ENCODE measurements at places on chromosomes 11 and 22.

GRCh38 chr22:29636751-29637150 lies 33.3 kb downstream of the NF2 start:
- no peak for DNase-seq

DNA sequence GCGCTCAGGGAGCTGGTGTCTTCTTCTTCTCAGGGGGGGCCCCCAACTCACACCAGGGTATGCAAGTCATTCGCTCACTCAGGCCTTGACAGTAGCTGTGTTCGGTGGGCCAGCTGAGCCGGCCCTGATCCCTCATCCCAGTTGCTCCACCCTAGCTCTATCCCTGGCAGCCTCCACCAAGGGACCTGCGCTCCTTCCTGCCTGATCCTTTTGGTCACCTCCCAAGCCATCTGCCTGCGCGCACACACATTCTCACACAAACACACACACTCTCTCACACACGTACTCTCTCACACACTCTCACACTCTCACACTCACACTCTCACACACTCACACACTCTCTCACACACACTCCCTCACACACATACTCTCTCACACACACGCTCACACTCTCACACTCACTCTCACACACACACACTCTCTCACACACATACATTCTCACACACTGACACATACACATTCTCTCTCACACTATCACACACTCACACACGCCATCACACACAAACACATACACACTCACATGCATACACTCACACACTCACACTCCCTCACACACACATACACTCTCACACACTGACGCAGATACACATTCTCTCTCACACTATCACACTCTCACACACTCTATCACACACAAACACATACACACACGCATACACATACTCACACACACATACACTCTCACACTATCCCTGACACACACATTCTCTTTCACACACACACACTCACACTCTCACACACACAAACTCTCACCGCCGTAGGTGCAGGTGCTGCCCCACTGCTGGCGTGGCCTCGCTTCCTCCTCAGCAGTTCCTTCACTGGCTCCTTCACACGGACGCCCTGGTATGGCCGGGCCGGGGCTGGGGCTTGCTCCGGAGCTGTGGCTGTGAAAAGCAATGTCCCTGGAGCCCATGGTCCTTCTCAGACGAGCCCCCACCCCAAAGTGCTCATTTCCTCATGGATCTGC lies 20.8 kb downstream of the POU2AF1 start:
- DNase-seq, result no peak

DNA sequence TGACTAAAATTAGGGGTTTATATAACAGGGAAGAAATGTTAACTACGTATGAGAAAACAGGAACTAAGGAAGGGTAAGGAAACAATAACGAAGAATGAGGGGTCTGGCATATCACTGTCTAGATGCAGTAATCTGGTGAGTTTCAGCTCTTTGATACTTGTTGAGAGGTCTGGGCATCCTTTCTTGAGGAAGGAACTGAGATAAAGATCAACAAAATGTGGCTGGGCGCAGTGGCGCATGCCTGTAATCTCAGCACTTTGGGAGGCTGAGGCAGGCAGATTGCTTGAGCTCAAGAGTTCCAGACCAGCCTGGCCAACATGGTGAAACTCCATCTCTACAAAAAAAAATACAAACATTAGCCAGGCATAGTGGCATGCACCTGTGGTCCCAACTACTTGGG lies 2.7 kb downstream of the DCDC1 start:
- no peak for DNase-seq

DNA sequence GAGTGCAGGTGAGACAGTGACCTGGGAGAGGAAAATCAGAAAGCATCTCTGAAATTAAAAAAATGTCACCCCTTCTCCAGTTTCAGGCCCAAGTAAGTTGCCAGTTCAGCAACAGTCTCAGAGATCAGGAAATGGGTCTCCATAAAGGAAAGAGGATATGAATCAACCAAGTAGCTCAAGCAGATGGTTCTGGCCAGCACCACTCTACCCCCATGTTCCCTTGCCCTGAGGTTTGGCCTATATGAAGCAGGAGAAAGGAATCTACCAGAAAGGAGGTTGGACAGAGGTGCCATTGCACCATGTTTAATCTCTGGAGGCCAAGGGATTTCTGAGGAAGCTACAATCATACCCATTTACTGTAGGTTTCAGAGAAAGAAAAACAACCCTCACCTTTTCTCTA lies 7.7 kb downstream of the FZD4 start:
- DNase-seq, result no peak

- no peak for DNase-seq
Measured at GRCh38 chr11:68038226-68038717, 553 bp upstream of the TCIRG1 start.

- DNase-seq, result no peak
Measured at GRCh38 chr11:35380603-35381002, 38.8 kb downstream of the SLC1A2 start.

DNA sequence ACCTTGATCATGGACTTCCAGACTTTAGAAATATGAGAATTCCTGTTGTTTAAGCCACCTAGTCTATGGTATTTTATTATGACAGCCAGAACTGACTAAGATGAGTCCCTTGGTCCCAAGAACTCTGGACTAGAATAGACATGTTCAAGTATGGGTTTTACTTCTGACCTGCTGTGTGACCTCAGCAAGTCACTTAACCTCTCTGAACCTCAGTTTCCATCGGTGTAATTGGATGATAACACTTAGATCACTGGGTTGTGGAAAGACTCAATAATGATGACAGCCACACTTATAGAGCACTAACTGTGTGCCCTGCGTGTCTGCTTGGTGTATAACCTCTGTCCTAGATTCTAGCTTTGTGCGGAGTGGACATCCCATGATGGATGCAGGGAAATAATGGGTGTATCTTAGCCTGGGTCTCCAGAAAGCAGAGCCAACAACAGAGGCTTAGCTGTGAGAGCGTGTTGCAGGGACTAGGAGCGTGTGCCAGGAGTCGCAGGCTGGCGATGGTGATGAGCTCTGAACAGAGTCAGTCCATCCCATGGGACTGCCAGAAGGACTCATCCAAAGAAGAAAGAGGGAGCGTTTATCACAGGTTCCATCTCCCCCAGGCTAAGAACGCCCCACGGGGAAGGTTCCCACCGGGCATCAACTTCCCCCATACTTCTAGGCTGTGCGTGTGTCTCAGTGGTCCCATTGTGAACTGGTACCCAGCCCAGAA lies 93.2 kb upstream of the TP53I11 start:
- no peak for DNase-seq

- DNase-seq, result no peak
Measured at GRCh38 chr22:26482161-26482560, 1.4 kb downstream of the HPS4 start.

DNA sequence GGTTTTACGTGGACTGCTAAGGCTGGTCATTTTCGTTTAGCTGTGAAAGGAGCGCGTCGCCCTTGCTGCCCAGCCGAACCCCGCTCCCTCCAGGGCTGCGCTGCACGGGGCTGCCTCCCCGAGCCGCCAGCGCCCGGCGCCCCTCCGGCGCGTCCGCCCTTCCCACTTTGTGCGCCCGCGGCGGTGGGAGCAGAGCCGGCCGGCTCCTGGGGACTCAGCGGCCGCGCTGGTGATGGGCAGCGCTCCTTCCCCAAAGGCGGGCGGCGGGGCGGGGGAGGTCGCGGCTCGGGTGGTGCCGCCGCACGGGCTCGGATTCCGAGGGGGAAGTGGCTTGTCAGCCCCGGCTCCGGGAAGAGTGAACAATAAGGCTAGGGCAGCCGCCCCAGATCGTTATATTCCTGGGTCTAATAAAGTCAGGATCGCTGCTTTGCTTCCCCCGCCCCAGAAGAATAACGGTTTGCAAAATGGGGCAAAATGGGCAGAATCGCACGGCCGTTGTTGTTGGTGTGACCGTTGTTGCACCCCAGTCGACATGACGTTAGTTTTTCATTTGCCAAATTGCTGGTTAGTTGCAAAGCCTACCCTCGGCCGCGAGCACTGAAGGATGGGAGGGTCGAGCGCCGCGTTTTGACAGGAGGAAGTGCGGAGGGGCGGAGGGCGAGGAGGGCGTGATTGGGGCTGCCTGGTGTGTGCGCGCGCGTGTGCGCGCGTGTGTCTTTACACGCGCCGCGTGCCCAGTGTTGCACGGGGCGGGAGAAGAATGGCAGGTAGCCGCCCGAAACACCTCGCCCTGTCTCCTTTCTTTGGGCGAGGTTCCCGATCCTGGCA lies 745 bp downstream of the NCAM1 start:
- DNase-seq, result peak; percentile 34

DNA sequence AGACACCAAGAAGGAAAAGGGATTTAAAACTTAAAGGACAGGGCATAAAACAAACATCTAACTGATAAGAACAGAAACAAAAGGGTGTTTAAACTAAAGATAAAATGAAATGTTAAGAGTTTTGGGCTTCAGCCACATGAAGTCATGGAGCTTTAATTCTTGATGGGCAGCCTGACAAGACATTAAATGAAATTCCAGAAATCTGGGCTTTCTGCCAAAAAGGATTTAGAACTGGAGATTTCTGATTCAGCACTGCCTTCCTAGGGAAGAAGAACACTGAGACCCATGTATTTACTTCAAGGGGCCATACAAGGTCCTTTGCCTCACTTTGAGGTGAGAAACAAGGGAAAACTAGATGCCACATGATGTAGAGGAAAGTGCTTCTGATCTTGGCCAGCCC lies 355.9 kb upstream of the RAG2 start:
- DNase-seq, result no peak

GRCh38 chr11:83272627-83273026 lies 13.5 kb downstream of the CCDC90B start:
- no peak for DNase-seq

- no peak for DNase-seq
Measured at GRCh38 chr11:45653277-45653676, 12.1 kb downstream of the CHST1 start.

DNA sequence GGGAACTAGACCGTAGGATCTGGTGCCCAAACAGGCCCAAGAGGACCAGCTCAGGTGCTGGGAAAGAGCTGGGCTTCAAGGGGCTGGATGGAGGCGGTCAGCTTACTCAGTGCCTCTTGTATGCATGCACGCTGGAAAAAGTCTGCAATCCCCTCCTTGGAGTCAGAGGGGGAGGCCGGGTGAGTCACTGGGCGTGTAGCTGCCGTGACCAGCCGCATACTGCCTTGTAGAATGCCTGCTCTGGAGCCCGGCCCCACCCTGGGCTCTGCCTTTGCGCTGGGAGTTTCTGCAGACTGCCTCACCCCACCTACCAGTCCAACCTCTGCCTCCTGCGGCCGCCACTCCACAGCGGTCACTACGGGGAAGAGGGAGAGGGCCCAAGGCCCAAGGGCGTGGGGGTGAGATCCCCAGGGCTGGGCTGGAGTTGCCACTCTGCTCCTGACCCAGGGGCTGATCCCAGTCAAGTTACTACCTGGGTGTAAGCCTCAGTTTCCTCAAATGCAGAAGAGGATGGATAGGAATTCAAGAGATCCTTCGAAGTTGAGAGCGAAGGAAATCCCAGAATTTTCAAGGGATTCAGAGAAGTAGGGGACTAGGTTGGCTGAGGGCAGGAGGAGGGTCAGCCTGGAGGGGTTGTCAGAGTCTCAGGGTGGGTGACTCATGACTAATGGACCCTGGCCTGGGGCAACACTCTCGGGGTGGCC lies 4.2 kb downstream of the MRGPRF start:
- no peak for DNase-seq

- DNase-seq, result no peak
Measured at GRCh38 chr11:68266121-68266891, 5.5 kb downstream of the C11orf24 start.

DNA sequence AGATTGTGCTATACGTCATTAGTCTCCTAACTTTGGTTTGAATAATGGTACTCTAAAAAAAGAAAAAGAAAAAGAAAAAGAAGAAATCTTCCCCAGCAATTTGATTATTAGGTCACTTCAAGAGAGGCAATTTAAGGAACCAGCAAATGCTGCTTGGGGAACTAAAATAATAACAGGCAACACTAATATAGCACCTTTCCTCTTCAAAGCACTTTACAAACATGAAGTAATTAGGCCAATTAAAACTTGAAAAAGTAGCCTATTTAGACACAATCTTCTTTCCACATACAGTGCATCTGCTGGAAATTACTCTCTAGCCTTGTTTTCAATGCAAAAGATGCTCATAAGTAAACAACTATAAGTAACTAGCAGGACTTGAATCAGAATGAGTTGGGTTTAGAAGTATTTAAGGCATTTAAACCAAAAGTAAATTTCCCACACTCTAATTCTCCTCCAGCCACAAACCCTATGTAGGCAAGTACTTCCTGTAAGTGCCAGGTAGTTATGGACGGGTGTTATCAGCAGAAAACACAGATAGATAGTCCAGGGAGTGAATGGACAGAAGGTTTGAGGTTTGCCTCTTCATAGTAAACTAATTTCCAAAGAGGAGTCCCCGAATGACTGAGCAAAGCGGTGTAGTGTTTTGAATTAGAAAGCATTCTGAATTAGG lies 44.5 kb downstream of the LRRC4C start:
- no peak for DNase-seq

DNA sequence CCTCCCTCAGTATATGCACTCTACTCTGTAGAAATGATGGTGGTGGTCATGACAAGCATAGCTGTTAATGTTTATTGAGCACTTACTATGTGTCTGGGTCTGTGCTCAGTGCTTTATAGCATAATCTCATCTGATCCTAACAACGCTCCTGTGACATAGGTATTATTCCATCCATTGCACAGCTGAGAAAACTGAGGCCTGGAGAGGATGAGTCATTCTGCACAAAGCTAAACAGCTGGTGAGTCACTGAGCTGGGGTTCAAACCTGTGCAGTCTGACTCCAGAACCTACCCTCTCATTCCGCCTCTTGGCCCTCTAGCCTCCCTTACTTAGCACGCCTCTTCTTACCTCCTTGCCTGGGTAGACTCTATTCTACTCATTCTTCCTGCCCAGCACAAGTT lies 41.7 kb downstream of the PRDM11 start:
- DNase-seq, result no peak

DNA sequence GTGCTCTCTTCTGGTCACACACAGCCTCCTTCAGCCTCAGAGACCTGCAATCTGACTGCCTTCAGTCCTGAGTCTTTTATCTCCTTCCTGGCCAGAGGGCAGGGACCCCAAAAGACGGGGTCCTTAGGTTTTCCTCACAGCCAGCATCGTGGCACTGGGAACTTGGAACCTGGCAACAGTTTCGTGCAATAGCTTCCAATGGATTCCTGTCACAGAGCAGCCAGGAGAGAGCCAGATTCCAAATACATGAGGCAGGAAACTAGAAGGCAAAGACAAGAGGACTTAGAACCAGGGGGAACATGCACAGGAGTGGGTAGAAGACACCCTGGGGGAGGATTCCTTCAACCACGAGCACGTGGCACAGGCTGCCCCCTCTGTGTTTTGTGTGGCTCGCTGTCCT lies 48.6 kb downstream of the C11orf91 start:
- DNase-seq, result no peak

- DNase-seq, result no peak
Measured at GRCh38 chr11:43517518-43517917, 158.8 kb downstream of the TTC17 start.

DNA sequence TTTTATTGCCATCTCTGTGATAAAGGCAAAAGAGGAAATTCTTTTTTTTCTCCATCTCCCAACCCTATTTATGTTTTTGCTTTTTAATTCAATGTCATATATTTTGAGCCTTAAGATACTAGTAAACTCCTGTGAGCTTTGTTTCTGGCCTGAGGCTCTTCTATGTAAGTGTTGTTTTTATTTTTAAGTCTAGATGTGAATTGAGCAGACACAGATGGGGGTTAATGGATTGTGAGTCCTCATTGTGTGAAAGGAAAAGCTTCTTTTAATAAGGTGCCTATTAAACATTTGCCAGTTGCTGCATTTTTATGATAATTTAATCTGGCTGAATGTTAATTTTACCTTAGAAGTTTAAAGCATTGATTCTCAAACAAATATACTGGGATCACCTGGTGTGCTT lies 2337.9 kb upstream of the RAG2 start:
- no peak for DNase-seq

- no peak for DNase-seq
Measured at GRCh38 chr11:111412293-111412692, 33.2 kb upstream of the POU2AF1 start.
